Fibroblast of skin of right quadriceps (primary cell): ENCODE measurements at places on chromosomes 1 and 21.

DNA sequence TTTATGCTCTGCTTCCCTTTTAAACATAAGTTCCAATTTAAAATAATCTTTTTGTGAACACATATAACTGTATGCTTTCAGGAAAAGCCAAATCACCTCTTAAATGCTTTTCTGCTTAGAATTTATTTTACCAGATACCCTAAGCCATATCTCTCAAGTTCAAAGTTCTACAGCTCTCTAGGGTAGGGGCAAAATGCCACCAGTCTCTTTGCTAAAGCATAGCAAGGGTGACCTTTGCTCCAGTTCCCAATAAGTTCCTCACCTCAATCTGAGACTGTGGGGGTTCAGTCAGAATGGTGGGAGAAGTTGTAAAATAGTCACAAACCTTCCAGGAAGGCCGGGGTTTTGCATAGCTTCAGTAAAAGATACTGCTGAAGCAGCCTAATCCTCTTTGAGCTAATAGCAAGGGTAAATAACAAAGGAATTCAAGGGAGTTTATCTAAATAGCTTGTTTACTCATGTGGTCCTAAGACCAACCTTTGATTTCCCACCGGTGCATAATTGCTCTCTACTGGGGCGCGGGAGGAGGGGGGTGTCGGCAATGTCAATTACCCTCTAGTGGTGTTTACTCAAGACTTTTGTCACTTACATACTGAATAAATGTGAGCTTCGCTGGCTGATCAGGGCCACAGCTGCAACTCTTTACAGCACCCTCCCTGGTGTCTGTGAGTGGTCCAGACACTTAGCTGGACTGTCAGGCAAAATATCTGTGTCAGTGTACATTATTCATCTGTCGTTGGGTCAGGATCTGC is 1376.2 kb downstream of the NCAM2 start:
- no peak for DNase-seq

DNA sequence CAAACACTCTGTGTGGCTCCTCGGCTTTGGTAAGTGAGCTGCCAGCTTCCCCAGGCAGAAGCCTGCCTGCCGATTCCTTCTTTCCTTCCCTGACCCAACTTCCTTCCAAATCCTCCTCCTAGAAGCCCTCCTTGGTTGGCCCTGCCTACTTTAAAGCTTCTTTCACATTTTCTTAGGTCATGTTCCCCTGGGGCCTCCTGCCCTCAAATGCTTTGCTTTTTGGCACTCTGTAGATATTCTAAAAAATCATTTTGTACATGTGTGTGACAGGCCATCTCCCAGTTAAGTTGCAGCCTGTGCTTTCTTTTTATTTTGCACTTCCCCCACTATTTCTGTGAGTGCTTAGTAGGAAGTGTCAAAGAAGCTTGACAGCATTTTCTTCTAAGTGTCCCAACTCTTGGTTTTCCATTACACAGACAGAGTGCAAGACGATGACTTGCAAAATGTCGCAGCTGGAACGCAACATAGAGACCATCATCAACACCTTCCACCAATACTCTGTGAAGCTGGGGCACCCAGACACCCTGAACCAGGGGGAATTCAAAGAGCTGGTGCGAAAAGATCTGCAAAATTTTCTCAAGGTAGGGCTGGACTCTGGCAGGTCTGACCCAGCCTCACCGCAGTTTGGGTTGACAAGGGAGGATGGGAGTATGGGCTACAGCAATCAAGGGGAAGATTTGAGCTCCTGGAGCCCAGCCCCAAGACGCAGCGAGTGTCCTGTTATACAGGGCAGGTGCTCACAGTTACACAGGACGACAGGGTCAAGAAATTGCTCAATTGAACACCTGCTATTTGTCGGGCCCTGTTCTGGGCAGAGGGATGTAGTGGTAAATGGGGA is at the start of gene S100A9:
Gene S100A9 (plus strand): TSS at position 2 of the 838 bp plus-strand sequence. CDS start 430 bp downstream, at position 432.
- no peak for DNase-seq

- DNase-seq = no peak
Measured at GRCh38 chr1:13435458-13435857, 25.2 kb downstream of the PRAMEF20 start.

DNA sequence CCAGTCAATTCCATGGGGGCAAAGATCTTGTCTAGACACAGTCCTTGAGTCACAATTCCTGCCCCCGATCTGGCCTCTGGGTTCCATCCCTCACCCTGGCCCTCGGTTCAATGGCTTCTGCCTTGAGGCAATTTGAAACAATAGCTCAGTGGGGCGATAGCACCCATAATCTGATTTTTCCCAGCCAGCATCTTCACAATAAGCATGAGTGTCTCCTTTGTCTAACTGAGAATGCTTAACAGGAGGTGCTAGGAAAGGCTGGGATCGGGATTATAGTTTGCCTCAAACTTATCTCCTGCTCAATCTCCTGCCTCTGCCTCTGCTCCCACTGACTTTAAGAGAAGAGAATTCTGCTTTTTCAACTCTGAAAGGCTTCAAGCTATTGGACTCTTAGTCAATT is 293.9 kb upstream of the PROX1 start:
- DNase-seq = no peak

- no peak for DNase-seq
Measured at GRCh38 chr1:167132301-167133010, 38.6 kb downstream of the STYXL2 start.

GRCh38 chr1:221786647-221787046 is 44.8 kb upstream of the DUSP10 start:
- no peak for DNase-seq

- DNase-seq = no peak
Measured at GRCh38 chr1:75067975-75068374, 66.2 kb upstream of the LHX8 start.

DNA sequence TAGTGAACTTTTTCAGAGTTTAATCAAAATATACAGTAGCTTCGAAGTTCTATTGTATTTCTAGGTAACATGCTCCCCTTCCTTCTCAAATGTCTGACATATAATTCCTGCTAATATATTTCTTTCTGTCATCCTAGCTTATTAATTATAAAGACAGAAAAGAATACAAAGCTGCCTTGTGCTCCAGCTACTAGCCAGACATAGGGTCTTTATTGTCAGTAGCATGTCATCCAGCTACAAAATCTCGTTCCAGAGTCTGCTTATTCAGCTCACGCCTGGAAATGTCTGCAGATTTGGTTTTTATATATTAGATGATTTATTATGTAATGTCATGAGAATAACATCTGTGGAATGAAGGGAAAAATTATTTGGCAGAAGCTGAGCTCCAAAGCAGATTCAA is 1102.8 kb downstream of the BRINP3 start:
- DNase-seq = no peak

- DNase-seq = no peak
Measured at GRCh38 chr1:181739214-181739613, 255.9 kb downstream of the CACNA1E start.

DNA sequence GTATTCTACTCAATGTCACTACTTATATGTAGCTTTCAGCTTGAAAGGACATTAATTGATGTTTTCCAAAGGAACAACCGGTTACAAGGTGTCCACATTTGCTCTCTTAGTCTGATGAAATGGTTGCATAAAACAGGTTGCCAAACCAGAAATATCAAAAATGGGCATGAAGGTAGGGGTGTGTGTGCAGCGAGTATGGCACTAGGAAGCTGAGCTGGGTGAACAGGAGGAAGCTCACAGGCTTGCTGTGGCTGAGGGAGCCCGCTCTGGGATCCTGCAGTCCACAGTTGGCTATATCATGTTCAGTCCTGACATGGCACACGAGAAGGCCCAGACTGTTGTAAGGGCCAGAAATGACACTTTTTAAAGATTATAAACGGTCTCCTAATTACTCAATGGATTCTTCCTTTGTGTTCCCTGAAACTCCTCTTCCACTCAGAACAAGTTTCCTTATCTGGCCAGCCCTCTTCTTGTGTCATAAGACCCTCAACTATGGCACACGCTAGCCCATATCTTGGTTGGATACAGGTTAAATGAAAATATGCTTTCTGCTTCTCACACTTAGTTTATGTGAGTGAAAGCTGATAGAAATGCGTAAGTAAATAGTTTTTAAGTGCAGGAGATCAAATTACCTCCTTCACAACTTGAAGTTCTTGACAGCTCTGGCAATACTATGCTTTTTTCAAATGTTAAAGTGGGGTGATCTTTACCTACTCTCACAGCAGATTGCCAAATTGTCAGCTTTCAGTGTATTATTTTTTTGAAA is 201.5 kb downstream of the LMO4 start:
- no peak for DNase-seq

GRCh38 chr1:119635811-119636390 is 12.2 kb downstream of the ZNF697 start:
- DNase-seq = no peak

- no peak for DNase-seq
Measured at GRCh38 chr21:38590449-38591217, 92.4 kb upstream of the ERG start.

DNA sequence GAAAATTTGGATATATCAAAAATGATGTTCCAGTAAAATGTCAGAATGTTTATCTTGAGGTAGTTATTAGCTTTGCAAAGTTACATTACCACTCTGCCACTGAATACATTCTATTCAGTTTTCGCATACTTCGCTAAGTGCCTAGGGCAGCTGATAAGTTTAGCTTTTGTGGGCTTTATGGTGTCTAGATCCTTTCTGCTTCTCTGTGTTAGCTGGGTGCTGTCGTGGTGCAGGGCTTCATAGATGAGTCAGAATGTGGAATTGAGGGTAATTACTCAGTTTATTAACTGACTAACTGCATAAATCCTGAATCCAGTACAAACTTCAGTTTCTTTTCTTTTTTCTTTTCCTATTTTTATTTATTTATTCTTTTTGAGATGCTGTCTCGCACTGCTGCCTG is 21.5 kb downstream of the NCAM2 start:
- peak; percentile 35 for DNase-seq

DNA sequence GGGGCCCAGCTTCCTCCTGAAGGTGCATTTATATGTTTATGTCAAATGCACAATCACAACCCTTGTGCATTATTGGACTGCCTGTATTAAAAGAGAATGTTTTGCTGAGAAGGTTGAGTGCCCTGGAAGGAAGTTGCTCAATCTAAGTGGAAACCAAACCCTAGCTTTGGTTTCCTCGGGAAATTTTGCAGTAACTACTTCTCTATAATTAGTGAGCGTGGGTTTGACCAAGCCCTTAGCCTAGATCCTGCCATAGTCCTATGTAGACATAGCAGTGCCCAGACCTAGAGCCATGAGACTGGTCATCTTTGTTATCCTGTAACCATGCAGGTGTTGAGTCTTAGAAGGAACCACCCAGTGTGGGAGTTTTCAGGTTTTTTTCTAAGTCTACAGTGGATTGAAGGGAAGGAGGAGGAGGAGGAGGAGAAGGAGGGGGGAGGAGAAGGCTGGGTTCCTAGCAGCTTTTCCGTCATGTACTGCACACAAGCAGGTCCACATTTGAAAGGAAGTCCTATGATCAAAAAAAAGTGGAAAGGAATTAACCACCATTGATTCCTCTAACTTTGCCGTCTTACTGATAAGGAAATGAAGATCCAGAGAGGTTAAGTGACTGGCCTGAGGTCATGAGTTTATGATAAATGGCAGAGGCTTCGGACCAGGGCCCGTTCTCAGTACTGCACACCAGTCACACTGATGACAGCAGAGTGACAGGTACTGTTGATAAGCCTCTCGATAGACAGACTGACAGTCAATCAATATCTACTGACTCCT is 72.2 kb upstream of the LYST start:
- no peak for DNase-seq

DNA sequence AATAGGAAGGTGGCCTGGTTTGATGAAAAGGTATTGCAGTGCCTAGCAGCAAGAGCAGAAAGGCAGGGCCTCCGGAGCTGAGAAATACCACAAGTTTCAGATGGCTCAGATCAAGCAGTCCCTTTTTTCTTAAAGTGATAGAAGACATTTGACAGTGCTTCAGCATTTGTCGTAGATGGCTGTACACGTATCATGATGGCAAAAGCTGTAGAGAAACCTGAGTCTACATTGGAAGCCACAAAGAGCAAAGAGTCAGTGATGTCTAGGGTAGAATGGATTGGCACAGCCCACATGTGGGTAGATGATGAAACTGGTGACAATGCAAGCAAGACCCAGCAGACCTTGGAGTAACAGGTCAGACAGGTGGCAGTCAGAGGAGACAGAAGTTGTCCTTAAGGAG is 101.3 kb upstream of the ARTN start:
- DNase-seq = no peak

DNA sequence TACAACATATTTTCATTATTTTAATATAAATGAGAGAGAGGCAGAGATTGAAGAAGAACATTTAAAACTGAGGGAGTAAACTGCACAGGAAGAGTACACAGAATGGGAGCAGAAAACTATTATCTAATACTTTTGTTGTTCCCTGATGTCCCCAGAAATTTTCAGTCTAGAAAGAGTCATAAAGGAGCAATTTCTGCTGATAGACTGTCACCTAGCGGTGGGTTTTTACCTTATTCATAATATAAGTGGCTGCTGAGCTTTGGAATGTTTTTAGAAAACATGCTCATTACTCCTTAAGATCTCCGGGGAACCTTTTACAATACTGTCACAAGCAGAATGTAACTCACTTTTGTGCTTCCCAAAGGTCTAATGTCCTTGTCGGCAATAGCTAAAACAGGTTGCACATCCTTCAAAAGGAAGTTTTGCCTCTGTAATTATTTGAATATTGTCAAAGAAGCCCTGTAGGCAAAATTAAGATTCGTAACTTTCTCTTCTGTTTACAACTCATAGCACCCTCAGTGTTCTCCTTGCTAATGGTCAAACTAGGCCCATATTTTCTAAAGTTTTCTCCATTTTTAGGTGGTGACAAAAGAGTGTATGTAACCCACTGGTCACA is 4.9 kb upstream of the NPL start:
- DNase-seq = peak; percentile 44

GRCh38 chr1:19974822-19975416 is 4.5 kb downstream of the PLA2G2A start:
- peak; percentile 63 for DNase-seq

- DNase-seq = peak; percentile 9
Measured at GRCh38 chr1:187842406-187843165, 1013.8 kb downstream of the PLA2G4A start.

- DNase-seq = peak; percentile 80
Measured at GRCh38 chr1:55311057-55311641, 96.0 kb upstream of the USP24 start.

- DNase-seq = no peak
Measured at GRCh38 chr1:37940299-37940947, 6.4 kb downstream of the INPP5B start.

DNA sequence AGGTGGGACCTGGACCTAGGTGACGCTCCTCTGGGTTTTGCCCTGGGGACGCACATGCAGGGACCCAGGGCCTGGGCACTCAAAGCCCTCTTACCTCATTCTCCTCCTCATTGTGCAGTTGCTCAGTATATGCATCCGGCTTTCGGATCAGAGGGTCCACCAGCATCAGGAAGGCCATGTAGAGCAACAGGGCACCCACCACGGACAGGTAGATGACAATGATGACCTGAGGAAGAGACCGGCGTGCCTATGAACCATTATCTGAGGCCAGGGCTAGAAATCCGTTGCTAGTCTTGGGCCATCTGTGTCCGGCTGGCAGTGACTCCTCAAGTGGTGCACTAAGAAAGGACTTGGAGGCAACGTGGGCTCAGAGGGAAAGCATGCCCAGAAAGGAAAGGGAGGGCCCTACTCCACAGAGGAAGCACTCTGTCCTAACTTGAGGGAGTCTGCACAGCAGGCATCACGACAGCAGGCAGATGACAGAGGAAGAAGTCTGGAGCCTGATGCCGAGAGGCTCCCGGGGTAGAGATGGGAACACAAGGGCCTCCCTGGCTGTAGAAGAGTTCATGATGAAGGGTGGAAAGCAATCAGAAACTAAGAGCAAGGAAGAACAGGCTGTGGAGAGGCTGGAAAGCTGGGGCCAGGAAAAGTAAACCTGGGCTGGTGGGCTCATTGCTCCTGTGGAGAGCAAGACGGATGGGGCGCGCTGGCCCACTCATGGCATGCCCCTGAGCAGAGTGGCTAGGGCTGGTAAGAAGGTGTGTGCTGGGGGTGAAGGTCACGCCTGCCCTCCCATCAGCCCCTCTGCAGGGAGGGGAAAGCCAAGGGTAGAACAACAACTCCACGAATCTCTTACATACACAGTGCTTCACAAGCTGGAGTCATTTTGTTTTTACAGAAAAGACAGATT is 10.3 kb downstream of the TMEM9 start:
- DNase-seq = no peak
